ENCODE measurements at places on chromosomes 5 and 9.

DNA sequence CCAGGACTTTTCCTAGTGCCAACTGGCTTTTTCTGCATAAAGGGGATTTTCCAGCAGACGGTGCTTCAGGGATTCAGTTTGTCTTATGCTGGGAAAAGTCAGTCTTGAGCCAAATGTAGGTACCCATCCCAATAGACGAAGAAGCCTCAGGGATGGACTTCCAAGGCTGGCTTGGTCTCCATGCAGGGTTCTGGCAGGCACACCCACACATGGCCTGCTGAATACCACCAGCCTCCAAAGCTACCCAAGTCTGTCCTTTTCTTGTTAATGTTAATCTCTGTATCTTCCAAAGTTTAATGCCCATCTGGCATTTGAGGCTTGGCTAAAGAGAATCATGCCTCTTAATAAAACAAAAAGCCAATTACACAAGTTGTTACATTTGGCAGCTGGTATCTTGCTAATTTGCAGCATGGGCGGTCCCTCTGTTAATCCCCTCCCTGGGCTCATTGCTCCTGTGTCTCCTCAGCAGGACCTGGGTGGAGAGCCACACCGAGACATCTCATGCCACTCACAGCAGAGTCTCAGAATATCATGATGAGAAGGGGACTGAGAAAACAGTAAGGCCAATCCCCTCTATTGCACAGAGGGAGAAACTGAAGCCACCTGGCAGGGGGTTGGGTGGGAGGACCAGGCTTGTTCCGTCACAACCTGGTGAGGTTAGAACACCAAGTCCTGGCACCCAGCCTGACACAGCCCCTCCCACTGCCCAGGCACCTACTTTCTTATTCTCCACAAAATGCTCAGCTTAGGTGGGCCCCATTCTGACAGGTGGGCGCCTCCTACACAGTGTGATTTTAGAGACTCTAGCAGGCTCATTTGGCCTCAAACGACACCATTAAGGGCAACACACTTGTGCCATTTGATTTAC, 243.2 kb downstream of the FSTL4 start:
- DNase-seq, result no peak

DNA sequence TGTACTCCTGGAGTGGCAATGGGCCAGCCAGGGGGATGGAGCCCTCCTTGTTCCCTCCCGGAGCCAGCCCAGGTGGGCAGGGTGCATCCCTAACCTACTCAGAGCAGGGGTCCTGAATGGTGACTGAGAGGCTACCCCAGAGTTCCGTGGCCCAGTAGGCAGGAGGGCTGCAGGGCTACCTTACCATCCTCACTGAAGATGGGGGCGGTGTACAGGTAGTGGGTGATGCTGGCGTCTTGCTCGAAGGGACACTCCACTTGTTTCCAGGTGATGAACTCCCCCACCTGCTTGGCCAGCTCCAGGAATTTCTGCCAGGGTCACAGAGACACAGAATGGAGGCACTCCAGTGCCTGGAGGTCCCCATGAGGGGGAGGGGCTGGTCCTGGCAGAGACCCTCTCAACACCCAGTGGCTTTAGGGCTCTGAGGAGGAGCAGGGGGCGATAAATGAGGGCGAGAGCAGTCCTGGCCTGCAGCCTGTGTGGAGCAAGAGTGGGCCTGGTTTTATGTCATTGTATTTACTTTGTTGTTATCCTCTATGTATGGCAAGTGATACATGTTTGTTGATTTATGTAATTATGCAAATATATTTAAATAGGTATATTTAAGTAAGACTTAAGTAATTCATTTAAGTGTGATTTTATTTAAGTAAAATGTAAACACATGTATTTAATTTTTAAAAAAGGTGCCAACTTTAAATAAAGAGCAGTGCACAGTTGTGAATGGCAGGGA, 39.9 kb upstream of the RNF130 start:
- DNase-seq, result no peak

GRCh38 chr5:140633501-140633900, 526 bp upstream of the CD14 start:
- no peak for DNase-seq

DNA sequence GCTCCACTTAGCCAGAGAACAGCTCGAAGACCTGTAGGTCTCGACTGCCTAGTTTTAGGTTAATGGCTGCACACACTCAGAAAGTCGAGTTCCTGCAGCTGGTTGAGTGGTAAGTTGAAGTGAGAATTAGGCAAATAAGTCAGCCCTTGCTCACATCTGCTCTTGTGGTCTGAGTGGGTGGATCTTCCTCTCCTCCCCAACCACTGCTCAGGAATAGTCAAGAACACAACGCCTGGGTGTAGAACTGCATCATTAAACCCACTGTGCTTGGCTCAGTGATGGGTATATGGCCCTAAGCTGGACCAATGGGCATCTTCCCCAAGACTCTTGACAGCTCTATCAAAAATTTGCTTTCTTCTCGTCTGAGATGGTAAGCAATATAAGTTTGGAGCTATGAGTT, 20.9 kb upstream of the ADAM19 start:
- no peak for DNase-seq

DNA sequence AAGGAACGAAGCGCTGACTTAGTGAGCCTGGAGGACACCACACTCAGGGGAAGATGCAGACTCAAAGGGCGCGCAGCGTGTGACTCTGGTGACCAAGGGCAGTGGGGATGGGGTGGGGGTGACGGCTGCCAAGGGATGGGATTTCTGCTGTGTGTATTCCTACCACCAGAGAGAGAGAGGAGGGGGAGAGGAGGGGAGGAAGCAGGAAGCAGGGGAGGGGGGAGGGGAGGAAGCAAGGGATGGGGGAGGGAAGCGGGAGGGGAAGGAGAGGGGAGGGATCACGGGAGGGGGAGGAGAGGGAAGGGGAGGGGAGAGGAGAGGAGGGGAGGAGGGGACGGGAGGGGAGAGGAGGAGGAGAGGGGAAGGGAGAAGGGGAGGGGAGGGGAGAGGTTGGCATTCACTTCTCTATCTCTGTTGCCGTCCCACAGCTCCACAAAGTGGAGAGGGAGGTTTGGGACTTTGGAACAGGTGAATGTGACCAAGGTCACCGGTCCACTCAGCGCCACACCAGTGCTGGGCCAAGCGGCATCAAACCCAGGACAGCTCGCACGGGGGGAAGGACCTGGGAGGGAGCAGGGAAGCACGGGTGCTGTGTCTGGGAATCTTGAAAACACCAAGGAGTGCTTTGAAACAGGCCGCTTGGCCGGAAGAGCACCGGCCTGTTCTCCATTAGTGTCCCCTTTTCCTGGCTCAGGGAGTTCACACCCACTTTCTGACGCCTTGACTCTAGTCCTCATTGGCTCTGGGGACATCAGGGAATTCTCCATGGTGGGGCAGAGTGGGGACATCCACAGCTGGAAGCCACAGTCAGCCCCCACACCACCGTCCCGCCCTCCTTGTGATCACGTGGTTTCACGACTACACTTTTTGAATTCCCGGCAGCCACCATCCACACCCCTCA, 77.4 kb downstream of the VAV2 start:
- DNase-seq, result no peak

DNA sequence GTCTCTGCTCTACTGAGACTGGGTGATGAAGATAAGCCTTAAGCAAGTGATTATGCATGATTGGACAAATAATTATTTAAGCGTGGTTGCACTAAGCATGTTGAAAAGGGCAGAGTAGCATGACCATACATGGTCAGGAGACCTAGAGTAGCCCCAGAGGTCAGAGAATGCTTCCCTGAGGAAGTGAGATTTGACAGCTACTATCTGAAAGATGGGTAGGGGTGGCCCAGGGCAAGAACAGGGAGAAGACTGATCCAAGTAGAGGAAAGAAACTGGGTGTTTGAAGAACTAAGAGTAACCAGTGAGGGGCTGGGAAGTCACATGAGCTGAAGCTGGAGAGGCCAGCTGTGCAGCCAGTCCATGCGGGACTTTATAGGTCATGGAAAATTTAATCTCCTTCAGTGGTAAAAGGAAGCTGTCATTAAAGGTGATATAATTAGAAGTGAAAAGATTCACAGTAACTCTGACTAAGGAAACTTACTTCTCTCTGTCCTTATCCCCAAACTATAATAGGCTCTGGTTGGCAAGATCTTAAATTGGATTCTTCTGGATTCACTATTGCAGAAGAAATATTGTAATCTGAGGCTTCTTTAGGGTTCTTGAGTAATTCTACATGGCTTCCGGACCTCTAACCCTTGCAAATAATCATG, 35.2 kb downstream of the YIPF5 start:
- DNase-seq, result no peak

GRCh38 chr5:172114875-172115422, 73.1 kb downstream of the STK10 start:
- no peak for DNase-seq

- no peak for DNase-seq
These were observed 33.4 kb upstream of the SLC25A51 start for GRCh38 chr9:37937366-37937765.

DNA sequence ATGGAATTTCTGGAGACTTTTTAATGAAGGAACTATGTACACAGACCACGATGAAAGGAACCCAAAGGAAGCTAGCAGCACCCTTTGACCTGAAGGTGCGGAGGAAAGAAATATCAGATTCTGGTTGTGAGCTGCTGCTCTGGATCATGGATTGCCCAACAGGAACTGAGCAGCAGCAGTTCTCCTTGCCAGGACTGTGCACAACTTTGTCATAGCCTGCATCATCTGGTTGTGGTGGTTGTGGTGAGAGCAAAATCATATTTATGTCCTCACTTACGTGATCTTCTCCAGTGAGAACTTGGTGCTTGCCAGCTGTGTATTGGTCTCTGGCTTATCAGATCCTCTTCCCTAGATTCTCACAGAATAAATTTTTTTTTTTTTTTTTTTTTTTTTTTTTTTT, 70.7 kb upstream of the LPAR1 start:
- no peak for DNase-seq

- peak; percentile 59 for DNase-seq
These were observed 31.5 kb upstream of the SEMA4D start for GRCh38 chr9:89529243-89530035.

GRCh38 chr9:92948038-92948534, 763 bp downstream of the FGD3 start:
- DNase-seq, result no peak

- peak; percentile 60 for DNase-seq
These were observed 110.1 kb downstream of the FOXD1 start for GRCh38 chr5:73338256-73339050.

GRCh38 chr9:89397471-89397870, 79.2 kb downstream of the SECISBP2 start:
- no peak for DNase-seq

- no peak for DNase-seq
These were observed 34.5 kb upstream of the LMNB1 start for GRCh38 chr5:126742425-126742824.

- DNase-seq, result no peak
These were observed 262.4 kb downstream of the AGTPBP1 start for GRCh38 chr9:85479305-85479704.

DNA sequence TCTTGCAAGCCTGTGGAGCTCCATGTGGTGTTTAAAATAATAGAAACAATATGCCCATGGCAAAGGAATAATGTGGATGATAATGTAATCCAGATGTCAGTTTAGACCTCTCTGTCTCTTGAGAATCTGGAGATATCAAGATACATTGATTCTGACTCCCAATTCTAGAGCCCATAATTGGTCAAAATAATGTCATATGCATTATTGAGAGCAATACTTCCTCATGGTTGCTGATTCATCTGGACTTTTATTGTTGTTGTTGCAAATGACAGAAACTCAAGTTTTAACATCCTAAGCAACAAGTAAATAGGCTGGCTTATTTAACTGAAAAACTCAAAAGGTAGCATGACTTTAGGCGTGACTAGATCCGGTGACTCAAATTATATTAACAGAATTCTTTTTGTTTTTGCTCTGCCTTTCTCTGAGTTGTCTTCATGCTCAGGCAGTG, 152.1 kb downstream of the PCSK1 start:
- no peak for DNase-seq

- DNase-seq, result no peak
These were observed 63.8 kb downstream of the PAX5 start for GRCh38 chr9:36970007-36970888.

- no peak for DNase-seq
These were observed 36.3 kb upstream of the UBTD2 start for GRCh38 chr5:172319708-172320441.

DNA sequence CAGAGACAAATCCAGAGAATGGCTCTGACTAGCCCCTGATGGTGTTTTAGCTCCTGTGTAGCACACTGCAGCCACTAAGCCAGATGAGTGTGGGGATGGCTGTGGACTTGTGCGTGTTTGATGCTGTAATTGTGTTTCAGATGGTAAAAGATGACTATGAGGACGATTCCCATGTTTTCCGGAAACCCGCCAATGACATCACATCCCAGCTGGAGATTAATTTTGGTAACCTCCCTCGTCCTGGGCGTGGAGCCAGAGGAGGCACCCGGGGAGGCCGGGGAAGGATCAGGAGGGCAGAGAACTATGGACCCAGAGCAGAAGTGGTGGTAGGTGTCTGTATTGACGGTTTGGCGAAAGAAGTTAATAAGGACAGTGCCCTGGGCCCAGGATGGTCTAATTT, 38.0 kb downstream of the HABP4 start:
- DNase-seq, result no peak

DNA sequence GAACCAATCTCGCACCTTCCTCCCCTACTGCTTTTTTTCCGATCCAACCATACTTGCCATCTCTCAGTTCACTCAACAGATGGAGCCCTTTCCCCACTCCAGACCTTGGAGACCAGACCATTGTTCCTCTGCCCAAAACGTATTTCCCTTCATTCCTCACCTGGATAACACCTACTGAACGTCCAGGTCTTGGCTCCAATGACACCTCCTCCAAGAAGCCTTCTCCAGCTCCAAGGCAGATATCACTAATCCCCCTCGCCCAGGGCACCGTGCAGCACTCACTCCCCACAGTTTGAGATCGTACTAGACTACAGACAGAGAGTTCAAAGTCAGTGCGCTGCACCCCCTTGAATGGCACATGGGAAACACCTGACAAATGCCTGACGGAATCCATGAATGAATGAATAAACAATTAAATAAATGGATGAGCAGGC, 47.1 kb upstream of the AKNA start:
- peak; percentile 4 for DNase-seq

GRCh38 chr9:132753593-132753880, 83.3 kb downstream of the GTF3C4 start:
- no peak for DNase-seq

- DNase-seq, result no peak
These were observed 121.0 kb upstream of the CCDC180 start for GRCh38 chr9:97186493-97186892.

DNA sequence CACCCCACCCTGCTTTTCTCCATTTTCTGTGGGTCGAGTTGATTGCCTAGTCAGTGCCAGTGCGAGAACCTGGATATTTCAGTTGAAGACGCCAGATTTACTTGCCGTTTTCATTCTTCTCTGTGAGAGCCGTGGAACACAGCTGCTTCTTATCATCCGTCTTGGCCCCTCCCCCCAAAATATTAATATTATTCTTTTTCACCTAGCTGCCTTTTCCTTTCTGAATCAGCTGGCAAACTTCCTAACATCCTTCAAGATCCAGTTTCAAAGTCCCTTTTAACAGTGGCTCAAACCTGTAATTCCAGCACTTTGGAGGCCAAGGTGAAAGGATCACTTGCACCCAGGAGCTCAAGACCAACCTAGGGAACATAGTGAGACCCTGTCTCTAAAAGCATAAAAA, 117.1 kb upstream of the RASA1 start:
- DNase-seq, result no peak

- no peak for DNase-seq
These were observed 1158.4 kb upstream of the SEMA6A start for GRCh38 chr5:117733051-117733450.

- no peak for DNase-seq
These were observed 108.5 kb downstream of the C9orf152 start for GRCh38 chr9:110099236-110100095.

GRCh38 chr9:87405677-87406542, 91.8 kb upstream of the DAPK1 start:
- peak; percentile 56 for DNase-seq

All from kidney glomerular epithelial cell (primary cell).